NCI-H460 (cell line): ENCODE measurements at places on chromosomes 16 and 17. TPM values are rescaled to one million over a fixed set of nuclear protein-coding genes. Genes with fewer than 3 reads are reported as not detected.
A peak's percentile ranks its signal among the peaks of the same experiment; 100 is the strongest.

The HS3ST3A1 gene
- total RNA-seq, result 9.0 and 19.7 TPM in 2 replicates

The CTRB2 gene
- total RNA-seq, result not detected in 2 replicates

The TMEM132E gene
- 6.8 and 7.0 TPM in 2 replicates for total RNA-seq

DNA sequence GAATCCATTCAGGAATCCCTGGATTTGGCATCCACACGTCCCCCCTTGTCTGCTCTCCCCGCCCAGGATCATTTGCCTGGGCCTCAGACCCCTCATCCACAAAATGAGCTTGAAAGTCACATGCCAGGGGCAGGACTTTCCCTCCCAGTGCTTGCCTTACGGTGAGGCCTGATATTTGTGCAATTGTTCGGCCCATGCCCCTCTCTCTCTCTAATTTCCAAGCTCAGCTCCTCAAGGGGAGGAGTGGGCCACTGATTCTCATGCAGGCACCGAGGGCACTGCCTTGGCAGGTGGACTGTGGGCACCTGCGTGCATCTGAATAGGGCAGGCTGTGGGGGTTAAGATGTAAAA, 267.2 kb upstream of the FOXF1 start:
- no peak for DNase-seq

- DNase-seq, result no peak
Observed at GRCh38 chr17:57971572-57971971, 16.4 kb upstream of the CUEDC1 start.

DNA sequence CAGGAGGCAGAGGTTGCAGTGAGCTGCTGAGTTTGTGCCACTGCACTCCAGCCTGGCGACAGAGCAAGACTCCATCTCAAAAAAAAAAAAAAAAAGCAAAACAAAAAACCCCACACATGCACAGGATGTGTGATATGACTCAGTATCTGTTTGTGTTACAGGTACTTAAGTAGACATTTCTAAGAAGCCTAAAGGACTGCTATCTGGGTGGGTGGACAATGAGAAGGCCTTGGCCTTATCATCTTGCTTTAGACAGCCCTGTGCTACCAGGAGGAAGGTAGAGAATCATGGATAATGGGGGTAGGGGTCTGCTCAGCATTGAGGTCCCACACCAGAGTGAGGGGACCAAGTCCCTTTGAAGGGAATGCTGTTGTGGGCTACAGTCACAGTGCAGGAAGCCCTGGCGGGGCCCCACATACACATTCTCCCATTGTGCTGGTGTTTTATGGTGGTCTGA, 26.7 kb downstream of the PLD6 start:
- no peak for DNase-seq

GRCh38 chr17:8965394-8966168, at the start of gene PIK3R5:
TSS of gene PIK3R5 (minus strand) at chr17:8965707. CDS start at chr17:8911494, 54,213 bp downstream.
- DNase-seq, result no peak

DNA sequence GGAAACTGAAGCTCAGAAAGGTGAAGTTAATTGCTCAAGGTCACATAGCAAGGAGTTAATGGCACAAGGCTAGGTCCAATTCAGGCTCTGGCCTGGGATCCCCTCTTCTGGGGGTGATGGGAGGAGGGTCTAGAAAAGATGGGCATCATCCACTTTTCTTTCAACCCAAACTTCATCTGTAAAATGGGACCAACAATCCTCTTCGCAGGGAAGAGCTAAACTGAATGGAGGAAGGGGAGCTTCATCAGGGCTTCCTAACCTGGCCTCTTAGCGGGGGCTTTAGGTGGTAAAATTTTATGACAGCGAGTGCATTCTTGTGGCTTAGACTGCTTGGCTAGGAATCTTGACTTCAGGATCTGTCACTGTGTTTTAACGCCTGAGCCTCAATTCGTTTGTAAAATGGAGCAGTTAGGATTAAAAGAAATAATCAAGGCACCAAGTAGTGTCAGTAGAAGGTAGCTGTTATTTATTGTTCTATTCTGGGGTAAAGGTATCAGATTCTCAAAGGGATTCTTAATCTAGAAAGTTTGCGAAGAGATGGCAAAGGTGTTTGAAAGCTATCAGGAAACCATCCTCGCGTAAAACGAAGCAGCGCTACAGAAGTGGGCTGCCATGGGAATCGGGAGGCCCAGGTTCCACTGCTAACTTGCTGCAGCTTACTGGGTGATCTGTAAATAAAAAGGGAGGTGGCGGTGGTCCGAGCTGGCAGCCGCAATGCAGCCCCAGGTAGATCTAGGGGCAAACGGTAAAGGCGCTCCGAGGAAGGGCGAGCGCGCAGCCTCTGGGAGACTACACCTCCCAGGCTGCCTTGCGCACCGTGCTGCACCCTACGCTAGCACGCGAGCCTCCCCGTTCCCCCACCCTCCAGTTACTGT, 1.5 kb upstream of the SRCAP start:
- DNase-seq, result no peak

DNA sequence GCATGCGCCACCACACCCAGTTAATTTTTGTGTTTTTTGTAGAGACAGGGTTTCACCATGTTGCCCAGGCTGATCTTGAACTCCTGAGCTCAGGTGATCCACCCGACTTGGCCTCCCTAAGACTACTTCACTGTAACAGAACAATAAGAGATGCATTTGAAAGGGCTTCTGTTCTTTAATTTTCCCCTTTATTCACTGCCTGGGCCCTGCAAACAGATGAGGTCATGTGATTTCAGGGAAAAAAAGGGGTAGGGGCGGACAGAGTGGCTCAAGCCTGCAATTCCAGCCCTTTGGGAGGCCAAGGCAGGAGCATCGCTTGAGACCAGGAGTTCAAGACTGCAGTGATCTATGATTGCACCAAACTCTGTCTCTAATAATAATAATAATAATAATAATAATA, 36.3 kb downstream of the TMEM114 start:
- no peak for DNase-seq

GRCh38 chr17:78738278-78738677, 43.8 kb downstream of the CYTH1 start:
- no peak for DNase-seq

DNA sequence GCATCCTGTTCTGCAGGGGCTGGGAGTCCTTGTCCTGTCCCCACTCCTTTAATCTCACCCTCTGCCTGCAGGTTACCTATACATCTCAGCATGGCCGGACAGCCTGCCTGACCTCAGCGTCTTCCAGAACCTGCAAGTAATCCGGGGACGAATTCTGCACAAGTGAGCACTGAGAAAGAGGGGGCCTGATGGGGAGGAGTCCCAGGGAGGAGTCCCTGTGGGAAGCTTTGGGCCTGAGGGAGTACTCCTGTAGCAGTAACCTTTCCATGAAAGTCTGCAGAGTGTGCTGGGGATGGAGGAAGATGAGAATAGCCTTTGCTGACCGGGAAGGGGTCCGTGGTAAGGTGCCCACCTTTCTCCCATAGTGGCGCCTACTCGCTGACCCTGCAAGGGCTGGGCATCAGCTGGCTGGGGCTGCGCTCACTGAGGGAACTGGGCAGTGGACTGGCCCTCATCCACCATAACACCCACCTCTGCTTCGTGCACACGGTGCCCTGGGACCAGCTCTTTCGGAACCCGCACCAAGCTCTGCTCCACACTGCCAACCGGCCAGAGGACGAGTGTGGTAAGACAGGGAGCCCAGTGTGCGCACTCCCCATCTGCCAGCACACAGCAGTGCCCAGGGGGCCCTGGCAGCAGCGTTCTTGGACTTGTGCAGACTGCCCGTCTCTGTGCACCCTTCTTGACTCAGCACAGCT, 14.8 kb downstream of the MIEN1 start:
- DNase-seq, result no peak

GRCh38 chr16:31477220-31478216, 5.4 kb upstream of the SLC5A2 start:
- DNase-seq, result no peak

- DNase-seq, result no peak
Observed at GRCh38 chr16:16147316-16147999, 75.8 kb downstream of the ABCC6 start.

DNA sequence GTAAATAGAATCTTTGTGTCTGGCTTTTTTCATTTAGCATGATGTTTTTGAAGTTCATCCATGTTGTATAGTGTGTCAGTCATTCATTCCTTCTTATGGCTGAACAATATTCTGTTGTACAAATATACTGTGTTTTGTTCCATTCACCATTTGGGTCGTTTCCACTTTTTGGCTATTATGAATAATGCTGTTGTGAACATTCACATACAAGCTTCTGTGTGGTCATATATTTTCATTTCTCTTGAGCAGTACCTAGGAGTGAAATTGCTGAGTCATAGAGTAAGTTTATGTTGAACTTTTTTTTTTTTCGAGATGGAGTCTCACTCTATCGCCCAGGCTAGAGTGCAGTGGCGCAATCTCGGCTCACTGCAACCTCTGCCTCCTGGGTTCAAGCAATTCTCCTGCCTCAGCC, 32.3 kb upstream of the TAOK1 start:
- DNase-seq, result peak; percentile 30

DNA sequence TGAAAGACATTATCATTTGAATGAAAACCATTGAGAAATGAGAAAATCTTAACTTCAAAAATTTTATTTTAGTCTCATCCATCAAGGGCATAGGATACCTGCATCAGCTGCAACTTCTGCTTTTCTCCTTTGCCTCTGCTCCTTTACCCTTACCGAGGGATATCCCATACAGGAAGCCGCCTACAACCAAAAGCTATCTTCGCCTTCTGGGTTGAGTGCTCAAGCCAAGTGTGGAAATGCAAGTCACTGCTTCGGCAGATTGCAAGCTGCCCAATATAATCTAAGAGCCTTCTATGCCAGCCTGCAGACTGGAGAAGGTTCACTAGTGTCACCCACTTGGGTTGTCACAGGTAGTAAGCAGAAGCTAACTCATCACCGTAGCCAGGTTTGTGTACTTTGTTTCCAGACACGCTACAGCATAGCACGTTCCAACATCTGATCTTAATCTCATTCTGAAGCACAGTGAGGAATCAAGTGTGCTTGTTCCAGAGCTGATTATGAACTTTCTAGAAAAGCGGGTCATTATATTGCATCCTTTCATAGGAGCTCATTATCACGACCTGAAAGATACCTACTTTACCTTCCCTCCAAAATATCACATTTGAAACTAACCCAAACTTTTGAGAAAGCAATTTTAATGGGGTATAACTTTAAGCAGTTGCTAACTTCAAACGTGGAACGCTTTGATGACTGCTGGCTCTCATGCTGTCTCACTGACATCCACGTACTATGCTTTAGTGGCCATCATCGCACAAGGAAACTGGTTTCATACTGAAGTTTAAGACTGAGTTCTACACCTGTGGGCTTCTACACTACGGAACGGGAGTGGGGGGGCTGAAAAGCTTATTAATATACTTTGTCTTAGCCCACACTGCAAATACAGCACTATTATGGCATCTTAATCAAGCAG, 8.0 kb upstream of the UNK start:
- DNase-seq, result no peak
